ENCODE measurements at places on chromosomes 7 and 10. TPM values are rescaled to one million over a fixed set of nuclear protein-coding genes. Genes with fewer than 3 reads are reported as not detected.

Gene TMEM213
- total RNA-seq: not detected

Gene OPN1SW
- not detected for total RNA-seq

DNA sequence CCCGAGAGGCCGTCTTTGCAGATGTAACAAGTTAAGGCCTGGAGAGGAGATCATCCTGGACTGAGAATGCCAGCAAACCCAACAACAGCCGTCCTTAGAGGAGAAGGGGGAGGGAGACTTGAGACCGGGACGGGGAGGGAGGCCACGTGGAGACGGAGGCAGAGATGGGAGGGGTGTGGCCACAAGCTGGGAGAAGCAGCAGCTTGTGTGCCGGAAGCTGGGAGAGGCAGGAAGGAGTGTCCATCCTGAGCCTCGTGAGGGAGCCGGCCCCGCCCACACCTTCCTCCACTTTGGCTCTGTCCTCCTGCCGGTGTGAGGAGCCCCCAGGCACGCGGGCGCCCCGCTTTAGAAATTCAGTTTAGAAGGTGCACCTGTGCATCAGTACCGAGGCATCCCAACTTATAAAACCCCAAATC lies 95.7 kb downstream of the DNAJB6 start:
- DNase-seq: no peak

GRCh38 chr7:137836113-137836509 lies 10.7 kb downstream of the DGKI start:
- DNase-seq: no peak

Gene CALML5
- not detected for total RNA-seq

Gene UCMA
- total RNA-seq: not detected

Gene C7orf25
- 4.4 TPM for total RNA-seq

GRCh38 chr10:82068501-82068900 lies 193.5 kb downstream of the NRG3 start:
- no peak for DNase-seq
